Posterior vena cava (tissue), 2 donors: ENCODE measurements at places on chromosomes 3 and 15. TPM values are rescaled to one million over a fixed set of nuclear protein-coding genes. Genes with fewer than 3 reads are reported as not detected.
A peak's percentile ranks its signal among the peaks of the same experiment; 100 is the strongest.

DNA sequence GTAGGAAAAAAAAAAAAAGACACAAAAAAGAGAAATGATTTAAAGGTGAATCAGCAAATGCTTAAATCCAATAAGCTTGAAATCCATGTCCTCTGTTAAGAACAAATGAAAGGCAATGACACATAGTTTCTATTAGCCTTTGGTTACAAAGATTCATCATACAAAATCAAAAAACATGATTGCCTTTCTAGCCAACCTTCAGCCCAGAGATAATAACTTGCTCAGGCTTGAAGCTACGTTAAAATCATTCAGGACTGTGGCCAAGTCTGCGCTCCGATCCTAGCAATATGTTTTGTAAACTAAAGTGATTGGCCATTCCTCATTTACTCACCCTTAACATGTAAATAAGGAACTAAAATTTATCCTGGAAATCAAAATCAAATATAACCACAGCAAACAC lies 556.7 kb downstream of the FGF12 start:
- DNase-seq = no peak

DNA sequence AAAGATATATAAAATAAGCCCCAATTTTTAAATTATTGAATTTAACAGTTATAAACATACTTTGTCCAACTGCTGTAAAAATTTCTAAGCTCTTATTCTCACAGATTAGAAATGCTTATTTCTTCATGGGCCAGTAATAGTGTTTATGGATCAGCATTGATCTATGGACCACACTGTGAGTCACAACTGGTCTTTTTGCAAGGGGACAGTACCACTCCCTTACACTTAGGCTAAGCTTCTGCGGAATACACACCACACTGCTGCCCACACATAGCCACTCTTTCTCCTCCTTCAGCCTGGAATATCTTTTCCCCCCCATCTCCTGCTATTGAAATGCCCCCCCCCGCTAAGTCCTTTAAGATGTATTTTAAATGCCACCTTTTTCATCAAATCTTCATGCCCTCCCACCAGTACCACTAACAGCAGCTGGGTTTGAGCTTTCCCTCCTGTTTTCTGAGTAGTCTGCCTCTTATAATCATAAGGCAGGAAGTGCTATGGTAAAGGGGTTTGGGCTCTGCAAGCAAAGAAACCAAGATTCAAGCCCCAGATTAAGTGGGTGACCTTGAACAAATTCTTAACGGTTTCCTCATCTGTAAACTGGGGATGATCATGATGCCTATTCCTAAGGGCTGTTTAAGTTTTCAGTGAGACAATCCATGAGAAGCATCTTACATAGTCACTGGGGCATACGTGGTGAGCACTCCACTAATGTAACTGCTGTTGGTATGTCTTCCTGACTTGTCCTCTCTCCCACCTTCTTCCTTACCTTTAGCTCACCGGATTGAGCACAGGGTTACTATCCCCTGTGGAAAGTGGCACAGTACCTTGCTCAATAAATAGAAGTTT lies 69.2 kb downstream of the DCUN1D1 start:
- DNase-seq = no peak

DNA sequence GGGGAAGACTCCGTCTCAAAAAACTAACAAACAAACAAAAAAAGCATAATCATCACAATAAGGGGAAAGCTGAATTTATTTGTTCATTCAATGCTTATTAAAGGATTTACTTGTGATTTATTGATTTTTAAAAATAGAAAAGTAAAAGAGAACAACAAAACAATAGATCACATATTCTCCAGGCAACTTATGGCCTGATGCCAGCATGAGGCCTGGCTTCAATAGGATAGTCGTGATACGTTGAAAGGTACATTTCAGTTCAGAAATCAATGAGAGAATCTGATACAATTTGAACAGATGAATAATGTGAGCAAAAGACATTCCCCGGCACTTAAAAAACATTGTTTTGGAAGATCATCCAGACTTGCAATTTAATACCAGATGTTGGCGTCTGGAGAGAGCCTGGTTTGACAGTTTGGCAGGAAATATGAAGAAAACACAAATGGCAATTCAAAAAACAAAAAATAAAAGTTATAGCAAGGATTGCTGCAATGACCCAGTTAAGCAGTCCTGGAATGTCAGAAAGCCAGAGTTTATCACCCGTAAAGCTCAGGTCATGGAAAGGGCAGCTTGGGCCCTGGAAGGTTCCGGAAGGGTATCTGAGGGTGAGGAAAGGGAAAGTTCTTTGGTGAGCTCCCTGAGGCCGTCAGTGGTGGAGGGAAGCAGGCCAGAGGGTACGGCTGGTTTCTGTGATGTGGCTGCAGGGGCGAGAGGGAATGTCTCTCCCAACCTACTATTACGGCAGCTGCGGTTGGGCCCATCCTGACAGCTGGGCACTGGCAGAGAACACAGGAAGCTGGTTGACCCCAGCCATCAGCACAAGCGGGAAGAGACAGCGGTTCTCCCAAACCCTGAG lies 230.2 kb upstream of the HES1 start:
- DNase-seq = no peak

The PIGZ gene
- 3.4 TPM for total RNA-seq

DNA sequence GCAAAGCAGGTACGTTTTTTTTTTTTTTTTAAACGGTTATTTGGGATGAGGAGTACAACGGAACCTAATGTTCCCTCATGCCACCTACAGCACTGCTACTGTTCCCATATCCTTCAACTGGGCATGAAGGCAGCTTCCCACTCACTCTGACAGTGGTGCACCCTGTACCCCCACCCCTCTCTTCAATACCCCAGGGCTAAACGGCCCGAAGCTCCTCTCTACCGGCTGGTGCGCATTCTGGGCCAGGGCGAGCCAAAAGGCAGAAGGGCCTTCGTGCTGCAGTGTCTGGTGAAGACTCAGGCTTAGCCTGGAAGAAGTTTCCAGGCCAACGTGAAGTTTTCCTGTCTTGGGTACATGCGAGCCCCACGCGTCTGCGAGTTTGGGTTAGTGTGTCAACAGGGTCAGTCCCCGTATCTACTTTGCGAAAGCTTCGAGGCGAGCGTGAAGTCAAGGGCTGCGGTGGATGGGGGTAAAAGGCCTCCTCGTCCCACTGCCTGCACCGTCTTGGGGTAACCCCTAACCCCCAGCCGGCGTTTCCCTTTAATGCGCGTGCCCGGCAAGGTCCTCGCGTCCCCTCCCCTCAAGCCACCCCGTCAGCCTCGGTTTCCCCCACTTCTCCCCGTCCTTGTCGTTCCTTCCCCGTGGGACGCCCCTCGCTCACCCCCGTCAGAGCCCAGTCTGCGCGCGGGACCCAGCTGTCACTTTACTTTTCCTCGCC lies 765 bp upstream of the UBE2E2 start:
- no peak for DNase-seq

GRCh38 chr3:46895204-46895660 lies 17.7 kb downstream of the PTH1R start:
- peak; percentile 90 for DNase-seq

The ASB14 gene
- total RNA-seq = not detected

- no peak for DNase-seq
Measured at GRCh38 chr15:85639752-85640381, 154.9 kb downstream of the KLHL25 start.

DNA sequence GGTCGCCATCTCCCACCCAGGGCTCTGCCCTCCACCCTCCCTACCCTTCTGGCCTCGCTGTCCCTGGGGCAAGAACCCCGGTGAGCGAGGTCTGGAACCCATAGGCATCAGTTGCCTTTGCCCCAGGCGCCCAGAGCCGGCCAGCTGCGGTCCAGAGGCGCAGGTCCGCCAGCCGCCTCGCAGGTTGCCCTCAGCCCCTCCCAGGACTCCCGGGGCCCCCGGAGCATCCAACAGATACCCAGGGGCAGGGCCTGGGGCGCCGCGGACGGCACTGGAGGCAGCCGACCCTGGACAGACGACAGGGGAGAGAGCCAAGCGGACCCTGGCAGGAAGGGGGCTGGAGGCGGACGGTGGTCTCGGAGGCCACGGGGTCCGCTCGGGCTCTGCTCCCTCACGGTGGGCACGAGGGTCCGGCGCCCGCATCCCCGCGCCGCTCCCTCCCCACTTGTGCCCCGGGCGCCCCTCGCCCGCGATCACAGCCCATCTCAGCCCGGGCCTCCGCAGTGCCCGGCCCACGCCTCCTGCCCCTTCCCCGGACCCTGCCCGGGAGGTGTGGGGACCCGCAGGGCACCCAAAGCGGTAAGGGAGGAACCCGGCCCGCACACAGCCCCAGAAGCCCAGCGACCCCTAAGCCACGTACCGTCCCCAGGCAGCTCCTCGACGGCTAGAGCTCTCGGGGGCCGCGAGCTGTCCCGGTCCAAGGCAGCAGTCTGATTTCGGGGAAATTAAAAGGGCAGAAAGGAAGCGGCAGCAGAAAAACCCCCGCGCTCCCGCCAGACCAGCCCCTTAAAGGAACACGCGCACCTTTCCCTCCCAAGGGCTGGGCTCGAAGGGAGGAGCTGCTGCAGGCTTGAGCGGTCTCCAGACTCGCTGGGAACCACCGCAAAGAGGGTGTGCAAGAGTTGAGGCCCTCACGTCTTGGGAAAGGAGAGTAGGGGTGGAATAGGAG lies at the start of gene HAPLN3:
TSS of gene HAPLN3 (minus strand) at position 726 of the 949 bp plus-strand sequence. CDS start 8,246 bp downstream, outside the sequence.
- DNase-seq = no peak

DNA sequence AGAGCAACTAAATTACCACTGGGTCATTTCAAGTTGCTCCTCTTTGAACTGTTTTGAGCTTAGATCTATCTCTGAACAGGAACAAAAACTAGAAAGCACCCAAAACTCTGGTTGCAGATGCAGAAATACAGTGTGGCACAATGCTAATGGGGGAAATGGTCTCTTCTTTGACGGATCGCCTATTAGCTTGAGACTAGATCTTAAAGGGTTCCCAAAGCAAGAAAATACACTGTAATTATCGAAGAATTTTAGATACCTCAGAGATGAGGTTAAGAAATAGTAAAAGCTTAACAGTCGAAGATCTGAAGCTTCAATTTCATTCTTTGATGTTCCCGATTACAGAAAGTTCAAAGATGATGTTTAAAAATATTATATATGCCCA lies 818 bp downstream of the PPP1R2 start:
- DNase-seq = no peak

The RTP1 gene
- total RNA-seq = not detected

DNA sequence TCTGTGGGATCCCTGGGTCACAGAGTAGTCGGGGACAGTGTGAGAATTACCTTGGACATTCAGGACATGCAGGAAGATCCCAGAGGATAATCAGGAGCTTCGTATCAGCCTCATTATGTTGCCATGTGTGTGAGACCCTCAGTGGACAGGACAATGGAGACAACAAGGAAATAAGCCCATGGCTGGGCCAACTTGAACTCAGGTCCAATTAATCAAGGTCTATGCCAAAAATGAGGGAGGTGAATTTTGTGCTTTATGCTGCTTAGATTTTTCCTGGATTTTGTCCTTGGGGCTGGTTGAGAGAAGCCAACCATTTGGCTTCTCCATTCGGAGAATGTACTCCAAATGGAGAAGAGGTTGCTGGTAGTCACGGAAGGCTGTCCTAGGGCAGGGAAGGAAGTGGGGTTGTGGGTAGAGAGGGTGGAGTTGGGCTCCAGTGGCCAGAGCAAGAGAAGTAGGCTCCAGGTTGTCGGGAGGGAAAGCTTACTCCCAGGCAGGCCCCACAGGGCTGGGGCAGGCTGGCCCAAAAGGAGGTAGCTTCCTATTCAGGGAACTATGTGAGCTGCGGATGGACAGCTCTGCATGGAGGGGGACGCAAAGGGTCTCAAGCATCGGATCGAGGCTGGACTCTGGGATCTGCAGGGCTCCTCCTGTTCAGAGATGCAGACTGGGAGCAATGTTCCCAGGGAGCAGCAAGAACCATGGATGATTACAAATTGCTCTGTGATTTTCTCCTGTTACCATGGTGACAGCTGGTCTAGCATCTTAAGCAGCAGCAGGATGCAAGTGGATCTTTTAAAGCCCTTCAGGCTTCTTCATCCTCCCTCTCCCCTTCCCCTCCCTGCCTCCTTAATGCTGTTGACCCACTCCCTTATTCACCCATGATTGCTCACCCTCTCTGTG lies 91.1 kb downstream of the WNT7A start:
- DNase-seq = peak; percentile 44

The ROPN1 gene
- total RNA-seq = not detected

GRCh38 chr3:184466413-184466960 lies 86.6 kb downstream of the CHRD start:
- DNase-seq = no peak

DNA sequence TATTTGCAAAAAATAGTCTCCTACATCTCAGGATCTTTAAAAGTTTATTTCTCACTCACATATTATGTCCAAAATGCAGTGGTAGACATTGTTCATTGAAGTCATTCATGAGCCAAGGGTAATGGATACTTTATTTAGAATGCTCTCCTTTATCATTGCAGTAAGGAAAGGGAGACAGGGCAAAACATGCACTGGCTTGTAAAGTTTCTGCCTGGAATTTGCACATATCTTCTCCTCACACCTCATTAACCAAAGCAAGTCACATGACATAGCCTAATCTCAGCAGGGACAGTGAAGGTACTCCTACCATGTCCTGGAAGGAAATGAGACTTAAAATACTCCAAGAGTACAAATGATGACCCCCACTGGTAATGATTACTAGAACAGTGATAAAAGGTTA lies 333.7 kb upstream of the EPHA3 start:
- DNase-seq = no peak

GRCh38 chr3:42353631-42354030 lies 56.8 kb downstream of the LYZL4 start:
- no peak for DNase-seq

The NECTIN3 gene
- 21.8 TPM for total RNA-seq

The ALS2CL gene
- 12.5 TPM for total RNA-seq

GRCh38 chr3:40741729-40742128 lies 217.0 kb downstream of the ZNF621 start:
- no peak for DNase-seq

- DNase-seq = peak; percentile 92
Measured at GRCh38 chr15:81133782-81134461, at the start of gene CFAP161. CFAP161 (plus strand) TSS chr15:81134270; CDS start chr15:81134330, 60 bp downstream.

The GPR27 gene
- 6.5 TPM for total RNA-seq

DNA sequence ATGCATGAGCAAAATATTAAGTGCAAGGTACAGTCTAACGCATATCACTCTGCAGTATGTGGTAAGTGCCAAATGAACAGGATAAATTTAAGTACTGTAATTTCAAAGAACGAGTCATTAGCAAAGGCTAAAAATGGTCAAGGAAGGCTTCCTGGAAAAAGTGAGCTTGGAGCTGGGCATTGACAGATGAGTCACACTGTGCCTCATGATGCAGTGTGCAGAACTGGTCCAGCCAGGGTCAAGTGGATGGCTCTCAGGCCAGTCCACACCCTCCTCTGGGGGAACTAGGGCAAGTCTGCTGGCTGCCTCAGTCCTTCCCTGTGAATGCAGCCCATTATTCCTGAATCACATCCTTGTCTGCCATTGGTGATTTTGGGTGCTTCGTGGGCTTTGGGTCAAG lies 76.3 kb downstream of the CACNA1D start:
- DNase-seq = no peak

GRCh38 chr3:174431717-174432116 lies 427.4 kb upstream of the NAALADL2 start:
- DNase-seq = no peak

DNA sequence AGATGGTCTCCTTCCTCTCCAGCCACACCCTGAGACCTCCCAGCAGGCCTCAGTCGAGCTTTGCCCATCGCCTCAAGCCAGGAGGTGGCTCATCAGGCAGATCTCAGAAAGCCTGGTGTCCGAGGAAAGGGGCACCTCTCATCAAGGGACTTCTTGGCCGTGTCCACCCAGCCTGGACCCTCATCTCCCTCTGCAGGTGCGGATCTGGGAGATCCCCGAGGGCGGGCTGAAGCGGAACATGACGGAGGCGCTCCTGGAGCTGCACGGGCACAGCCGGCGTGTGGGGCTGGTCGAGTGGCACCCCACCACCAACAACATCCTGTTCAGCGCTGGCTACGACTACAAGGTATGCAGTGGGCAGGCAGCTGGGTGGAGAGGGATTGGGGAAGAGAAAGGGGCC lies 110.2 kb downstream of the ANP32A start:
- no peak for DNase-seq

- peak; percentile 69 for DNase-seq
Measured at GRCh38 chr3:52784931-52785590, 7.7 kb downstream of the ITIH1 start.

The CDHR4 gene
- total RNA-seq = 0.29 TPM

The CCDC50 gene
- 81.7 TPM for total RNA-seq
